ENCODE measurements at places on chromosomes 5 and 9.

GRCh38 chr5:42832060-42832459, 20.4 kb upstream of the SELENOP start:
- DNase-seq: no peak

- DNase-seq: no peak
Observed at GRCh38 chr5:38297830-38298608, 39.7 kb downstream of the EGFLAM start.

GRCh38 chr5:163387589-163388343, 49.6 kb upstream of the CCNG1 start:
- no peak for DNase-seq

DNA sequence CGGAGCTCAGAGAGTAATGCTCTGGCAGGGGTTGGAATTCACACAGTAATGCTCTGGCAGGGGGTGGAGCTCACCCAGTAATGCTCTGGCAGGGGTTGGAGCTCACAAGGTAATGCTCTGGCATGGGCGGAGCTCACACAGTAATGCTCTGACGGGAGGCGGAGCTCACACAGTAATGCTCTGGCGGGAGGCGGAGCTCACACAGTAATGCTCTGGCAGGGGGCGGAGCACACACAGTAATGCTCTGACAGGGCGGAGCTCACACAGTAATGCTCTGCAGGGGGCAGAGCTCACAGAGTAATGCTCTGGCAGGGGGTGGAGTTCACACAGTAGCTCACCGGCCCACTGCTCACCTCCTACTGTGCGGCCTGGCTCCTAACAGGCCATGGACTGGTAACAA, 47.2 kb upstream of the LPCAT1 start:
- DNase-seq: no peak

GRCh38 chr9:87657190-87657589, 68.7 kb upstream of the CTSL start:
- peak; percentile 16 for DNase-seq

DNA sequence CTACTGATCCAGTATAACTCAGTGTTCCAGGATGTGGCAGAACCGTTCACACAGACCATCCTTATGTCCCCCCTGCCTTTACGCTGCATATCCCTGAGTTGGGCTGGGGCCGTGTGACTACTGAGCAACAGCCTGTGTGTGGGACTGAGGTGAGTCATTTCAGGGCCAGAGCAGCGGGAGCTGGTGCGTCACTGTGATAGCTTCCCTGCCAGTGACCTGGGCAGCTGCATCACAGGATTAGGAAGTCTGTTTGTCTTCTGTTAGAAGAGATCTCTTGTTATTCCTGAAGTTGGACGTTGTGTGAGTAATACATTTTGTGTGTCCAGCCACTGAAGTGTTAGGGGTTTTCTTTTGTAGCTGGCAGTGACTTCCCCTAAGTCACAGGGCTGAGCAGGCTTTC, 35.6 kb downstream of the TPPP start:
- no peak for DNase-seq

GRCh38 chr9:104986096-104986495, 58.1 kb upstream of the ABCA1 start:
- DNase-seq: no peak

DNA sequence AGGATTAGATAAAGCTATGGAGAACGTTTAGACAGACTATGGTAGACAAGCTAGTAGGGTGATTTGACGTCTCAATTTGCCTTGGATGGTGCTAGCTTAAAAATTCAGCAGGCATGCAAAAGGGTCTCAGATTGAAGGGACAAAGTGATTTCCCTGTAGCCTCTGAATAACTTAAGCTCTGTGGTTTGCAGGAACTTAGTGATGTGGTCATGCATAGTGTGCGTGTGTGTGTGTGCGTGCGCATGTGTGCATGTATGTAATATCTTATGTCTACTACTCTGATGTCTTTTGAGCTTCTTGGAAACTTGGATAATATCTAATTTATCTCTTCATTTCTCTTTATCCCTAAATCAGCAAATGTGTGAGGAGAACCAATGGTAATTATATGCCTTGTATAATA, 183.6 kb upstream of the TNC start:
- DNase-seq: no peak

- DNase-seq: no peak
Observed at GRCh38 chr5:7015586-7016256, 302.5 kb downstream of the TENT4A start.

DNA sequence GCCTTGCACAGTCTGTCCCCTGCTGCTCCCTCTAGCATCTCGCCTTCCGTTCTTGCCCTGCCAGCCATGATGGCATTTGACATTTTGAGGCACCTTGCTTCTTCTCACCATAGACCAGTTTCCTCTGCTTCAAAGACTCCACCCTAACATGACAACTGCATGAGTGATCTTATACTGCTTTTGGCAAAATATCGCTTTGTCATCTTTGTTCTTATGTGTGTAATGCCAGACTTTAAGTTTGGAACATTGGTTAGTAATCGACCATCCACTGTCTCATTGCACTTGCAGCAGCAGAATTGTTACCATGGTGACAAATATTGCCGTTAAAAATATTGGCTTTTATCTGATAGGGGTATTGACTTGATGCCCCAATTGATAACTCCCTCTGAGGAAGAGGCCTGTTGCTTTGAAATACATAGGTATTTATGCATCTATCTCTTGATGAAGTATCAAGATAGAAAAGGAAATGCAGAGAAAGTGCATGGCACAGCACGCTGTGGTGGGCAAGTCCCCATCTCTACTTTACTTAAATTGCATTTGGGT, 6.8 kb downstream of the GARIN3 start:
- no peak for DNase-seq

DNA sequence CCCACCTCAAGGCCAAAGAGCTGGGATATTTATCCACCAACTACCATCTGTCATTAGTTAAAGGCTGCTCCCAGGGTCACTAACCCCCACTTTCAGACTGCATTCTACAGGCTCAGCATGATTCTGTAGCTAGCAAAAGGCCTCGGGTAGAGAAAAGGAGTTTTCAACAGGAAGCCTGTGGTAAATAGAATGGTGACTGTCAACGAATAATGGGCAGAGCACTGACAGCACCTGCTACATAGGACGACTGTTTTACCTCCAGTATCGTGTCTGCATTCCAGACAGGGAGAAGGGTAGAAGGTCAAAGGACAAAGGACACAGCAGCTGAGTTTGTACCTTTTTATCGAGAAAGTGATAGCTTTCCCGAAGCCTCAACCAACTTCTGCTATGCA, 20.3 kb downstream of the MFAP3 start:
- DNase-seq: no peak

DNA sequence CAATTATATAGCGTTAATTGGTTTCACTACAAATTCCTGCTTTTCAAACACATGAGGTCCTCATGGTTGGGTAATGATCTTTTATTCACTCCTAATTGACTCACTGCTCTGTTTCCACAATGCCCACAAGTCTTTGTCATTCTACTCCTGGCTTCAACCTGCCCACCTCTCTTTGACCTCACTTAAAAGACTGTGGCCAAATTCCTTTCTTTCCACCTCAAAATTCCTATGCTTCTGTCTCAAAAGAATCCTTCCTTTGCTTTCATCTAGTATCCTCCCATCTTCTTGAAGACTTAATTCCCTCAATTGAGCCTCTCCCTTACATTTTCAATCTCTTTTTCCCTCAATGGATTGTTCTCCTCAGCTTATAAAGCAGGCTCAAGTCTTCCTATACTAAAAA, 4.9 kb downstream of the APBA1 start:
- DNase-seq: no peak

- no peak for DNase-seq
Observed at GRCh38 chr5:27548484-27548883, 510.1 kb upstream of the CDH9 start.

DNA sequence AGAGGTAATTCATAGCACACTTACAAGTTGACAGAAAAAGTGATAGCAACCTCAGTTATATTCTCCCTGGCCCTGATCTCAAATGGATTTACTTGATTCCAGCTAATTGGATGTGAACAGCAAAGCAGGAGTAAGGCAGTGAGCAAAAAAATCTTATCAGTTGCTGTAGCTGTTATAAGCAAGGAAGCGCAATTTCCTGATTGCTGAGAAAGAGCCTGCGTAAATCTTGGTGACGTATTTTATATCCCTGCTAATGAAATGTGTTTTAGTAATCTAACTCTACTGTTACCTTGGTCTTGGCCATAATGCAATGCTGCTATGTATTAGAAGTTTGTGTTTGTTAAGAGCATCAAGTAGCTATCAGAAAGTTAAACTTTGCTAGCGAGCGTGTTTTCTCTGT, 661.2 kb upstream of the SEMA6A start:
- DNase-seq: no peak

GRCh38 chr5:54309276-54309675, 1.1 kb downstream of the ARL15 start:
- DNase-seq: no peak

- DNase-seq: no peak
Observed at GRCh38 chr5:112869948-112870347, 8.9 kb downstream of the SRP19 start.

GRCh38 chr9:81666123-81666522, 23.2 kb downstream of the TLE1 start:
- DNase-seq: no peak

- DNase-seq: no peak
Observed at GRCh38 chr5:74051076-74051475, 425.1 kb downstream of the ARHGEF28 start.

- no peak for DNase-seq
Observed at GRCh38 chr5:9958914-9959313, 290.8 kb downstream of the ATPSCKMT start.

DNA sequence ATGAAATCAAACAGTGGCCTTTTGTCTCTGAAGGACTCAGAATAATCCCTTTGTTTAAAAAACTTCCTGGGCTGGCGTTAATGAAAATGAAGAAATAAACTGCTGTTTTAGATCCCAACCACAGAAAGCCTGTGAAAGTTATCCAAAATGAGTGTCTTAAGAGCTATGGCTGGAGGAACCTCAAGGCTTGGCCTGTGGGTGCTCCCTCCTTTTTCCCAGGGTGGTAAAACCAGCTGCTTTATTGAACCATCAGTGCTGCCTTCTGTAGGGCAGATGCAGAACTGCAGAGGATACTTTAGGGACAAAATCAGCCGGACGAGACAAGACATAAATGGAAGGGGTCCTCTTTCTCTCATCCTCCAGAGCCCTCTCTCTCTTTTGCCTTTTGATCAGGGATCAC, 100.9 kb downstream of the SMARCA2 start:
- DNase-seq: no peak

DNA sequence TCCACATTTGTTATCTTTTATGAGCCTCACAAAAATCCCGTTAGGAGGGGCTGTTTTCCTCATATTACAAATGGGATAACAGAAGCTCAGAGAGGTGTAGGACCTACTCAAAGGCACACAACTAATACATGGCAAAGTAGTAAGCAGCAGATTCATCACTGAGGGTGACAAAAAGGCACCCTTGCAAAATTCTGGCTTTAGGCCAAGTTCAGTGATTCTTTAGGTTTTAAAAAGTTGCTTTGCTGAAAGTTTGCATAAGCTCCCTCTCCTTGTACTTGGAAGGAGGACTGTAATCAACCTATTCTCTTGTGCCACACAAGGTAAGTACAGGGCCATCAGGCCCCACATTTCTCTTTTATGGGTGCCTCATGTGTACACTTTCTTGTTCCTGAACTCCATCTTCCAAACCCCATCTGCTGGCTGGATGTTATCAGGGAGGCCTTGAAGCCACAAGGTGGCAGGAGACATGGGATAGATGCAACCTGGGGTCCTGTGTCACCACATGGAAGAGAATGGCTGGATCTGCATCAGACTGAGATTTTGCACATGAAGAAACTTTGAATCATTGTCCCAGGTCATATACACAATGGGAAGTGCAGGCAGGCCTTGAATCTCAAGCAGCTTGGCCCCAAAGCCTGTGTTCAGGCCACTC, 311.6 kb downstream of the MSX2 start:
- no peak for DNase-seq

DNA sequence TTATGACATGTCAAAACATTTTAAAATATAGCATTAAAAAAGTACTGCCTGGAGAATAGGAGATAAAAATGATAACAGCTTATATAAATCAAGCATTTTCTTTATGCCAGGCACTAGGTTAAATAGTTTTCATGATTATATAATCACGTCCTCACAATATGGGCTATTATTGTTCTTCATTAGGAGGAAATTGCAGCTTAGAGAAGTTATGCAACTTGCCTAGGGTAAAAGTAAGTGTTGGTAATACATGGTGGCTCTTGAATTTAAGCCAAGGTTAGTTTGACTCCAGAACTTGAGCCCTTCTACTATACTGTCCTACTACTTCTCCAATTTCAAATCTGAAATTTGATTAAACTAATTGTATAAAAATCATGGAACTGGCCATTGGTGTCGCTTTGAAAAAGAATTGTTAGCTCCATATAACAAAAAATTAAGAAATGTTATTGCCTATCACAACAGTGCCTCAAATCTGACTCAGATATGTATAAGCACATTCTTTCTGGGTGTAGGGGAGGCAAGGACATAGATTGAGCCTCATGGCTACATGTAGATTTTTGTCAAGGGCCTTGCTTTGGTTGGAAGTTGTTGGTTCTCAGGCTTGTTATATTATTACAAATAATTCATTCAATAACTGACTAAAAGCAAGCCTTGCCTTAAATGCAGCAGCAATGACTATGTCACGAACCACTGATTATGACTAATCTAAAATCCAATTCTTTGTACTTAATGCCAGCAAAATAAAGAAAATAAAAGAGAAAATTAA, 223.5 kb upstream of the DAB2 start:
- DNase-seq: no peak

GRCh38 chr9:87381050-87381711, 116.5 kb upstream of the DAPK1 start:
- no peak for DNase-seq

- DNase-seq: no peak
Observed at GRCh38 chr9:135127718-135128670, 40.5 kb downstream of the OLFM1 start.

GRCh38 chr9:138040446-138041430, 163.2 kb downstream of the CACNA1B start:
- no peak for DNase-seq

- peak; percentile 50 for DNase-seq
Observed at GRCh38 chr5:139895647-139896046, 100.0 kb downstream of the PSD2 start.

DNA sequence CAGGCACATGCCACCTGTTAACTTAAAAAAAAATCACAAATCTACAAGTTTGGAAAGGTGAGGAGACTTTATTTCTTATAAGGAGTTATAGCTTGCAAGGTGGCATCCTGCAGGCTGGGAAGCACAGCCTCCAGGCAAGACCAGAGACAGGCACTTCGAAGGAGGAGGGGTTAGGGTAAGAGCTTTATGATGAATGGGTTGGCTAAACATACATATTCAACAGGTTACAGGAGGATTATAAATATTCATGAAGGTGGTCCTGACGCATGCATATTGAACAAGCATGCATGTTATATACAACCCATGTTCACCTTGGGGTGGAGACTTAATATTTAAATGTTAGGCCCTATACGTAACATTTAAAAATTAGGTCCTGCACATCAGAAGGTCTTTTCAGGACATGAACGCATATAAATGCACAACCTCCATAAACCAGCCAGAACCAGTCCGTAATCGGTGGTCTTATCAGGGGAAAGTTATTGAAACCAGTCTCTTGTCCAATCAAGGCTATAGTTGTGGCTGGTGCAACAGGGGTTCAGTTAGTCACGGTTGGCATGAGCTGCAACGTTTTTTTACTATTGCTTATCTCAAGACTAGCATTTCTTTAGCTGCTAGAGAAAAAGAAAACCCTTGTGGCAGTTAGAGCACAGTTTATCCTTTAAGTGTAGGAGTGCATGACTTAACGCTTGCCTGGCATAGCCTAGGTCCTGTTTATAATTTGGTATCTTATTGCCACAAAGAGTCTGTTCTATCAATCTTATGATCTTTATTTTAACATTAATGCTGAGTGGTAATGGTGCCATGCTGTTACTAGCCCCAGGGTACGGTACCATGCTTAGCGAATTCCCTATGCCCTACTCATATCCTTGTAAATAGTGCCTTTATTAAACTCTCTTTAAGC, 72.7 kb downstream of the C9orf57 start:
- no peak for DNase-seq

All from heart right ventricle (tissue), 16 donors.